ENCODE measurements at places on chromosomes 3 and 15.

- DNase-seq, result no peak
These were observed 1010.1 kb downstream of the ROBO1 start for GRCh38 chr3:78757731-78758130.

- no peak for DNase-seq
These were observed 884 bp upstream of the GLYCTK start for GRCh38 chr3:52286777-52287110.

- no peak for DNase-seq
These were observed 60.2 kb upstream of the TSEN2 start for GRCh38 chr3:12423918-12424630.

GRCh38 chr3:29758108-29758433 lies 477.2 kb downstream of the RBMS3 start:
- DNase-seq, result no peak

DNA sequence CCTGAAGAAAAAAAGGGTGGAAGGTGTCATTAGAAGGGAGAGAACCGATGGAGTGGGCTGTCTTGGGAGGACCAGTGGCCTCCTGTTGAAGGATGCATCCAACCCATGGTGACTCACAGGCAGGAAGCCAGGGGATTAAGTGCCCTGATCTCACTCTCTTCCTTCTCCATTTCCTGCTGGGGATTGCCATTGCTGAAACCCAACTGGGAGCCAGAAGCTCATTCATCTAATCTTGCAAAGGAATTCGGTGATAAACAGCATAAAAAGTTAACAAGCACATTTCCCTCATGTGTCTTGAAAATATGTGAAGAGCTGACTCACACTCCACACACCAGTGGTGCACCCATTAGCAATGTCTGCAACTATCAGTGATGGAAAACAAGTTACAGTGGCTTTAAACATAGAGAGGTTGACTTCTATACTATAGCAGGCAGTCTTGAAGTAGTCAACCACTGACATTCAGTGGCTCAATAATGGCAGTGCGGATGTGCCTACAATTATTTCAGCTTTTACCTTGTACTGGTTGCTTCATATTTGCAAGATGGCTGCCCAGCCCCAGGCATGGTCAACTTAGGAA lies 12.8 kb upstream of the CSRNP1 start:
- DNase-seq, result no peak

GRCh38 chr3:114122027-114122709 lies 56.7 kb downstream of the DRD3 start:
- DNase-seq, result no peak

DNA sequence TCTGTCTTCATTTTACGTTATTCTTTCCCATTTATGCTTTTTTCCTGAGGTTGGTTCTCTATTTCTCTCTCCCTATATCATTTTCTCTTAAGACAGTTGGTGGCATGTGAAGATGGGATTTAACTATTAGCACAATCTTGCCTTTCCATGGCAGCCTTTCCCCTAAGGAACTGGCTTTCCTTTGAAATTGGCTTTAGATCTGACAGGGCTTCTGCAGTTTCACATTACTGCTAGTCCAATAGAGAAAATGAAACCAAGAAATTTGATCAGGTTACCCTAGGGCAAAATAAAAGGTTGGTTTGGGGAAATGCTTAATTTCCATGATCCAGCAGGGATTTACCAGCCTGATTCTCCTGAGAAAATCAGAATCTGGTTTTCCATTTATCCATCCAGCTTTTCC lies 22.7 kb upstream of the CHL1 start:
- no peak for DNase-seq

- no peak for DNase-seq
These were observed 37.4 kb upstream of the RASA2 start for GRCh38 chr3:141449424-141449823.

DNA sequence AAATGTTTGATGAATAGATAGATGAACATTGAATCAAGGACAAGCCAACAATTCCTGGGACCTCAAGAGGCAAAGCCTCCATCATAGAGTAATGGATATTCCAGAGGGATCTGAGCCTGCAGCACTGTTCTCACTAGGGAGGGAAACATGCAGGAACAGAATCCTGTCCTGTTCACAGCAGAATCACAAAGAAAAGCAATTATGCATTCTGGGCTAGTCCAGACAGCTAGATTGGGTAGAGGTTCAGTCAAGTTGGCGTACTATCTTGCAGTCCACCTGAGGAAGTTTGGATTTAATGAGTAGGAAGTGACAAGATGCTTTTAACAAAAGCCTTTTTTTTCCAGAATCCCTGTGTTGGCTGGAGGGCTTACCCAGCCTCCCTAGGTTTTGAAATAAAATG lies 314.5 kb upstream of the SEMA6D start:
- DNase-seq, result no peak

DNA sequence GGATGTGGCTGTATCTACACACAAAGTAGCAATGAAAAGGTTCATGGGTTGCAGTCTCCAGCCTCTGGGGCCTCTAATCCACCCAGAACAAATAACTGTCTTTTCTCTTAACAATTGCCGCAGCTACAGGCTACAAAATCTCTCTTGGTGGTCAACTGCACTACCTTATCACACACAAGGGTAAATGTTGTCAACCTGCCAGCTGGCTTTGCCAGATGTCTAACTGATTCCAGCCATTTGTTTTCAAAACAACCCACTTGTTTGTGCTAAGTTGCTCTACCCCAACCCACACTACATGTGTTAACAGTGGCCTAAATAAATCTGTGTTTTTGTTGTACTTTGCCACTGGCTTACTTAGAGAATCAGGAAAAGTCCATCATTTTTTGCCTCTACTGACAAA lies 447.3 kb downstream of the TAFA4 start:
- DNase-seq, result no peak

Measured in activated CD4-positive, CD25-positive, alpha-beta regulatory T cell treated with anti-CD3 and anti-CD28 coated beads, Interleukin-2, amount 50 U/mL, for 16 hours (primary cell).